ENCODE measurements at places on chromosomes 13 and 19. TPM values are rescaled to one million over a fixed set of nuclear protein-coding genes. Genes with fewer than 3 reads are reported as not detected.
A peak's percentile ranks its signal among the peaks of the same experiment; 100 is the strongest.

- no peak overlapping the region for H3K4me3 ChIP-seq
- no peaks in the 10 kb centered on the region for H3K27me3 ChIP-seq
- no peaks in the 10 kb centered on the region for H3K4me1 ChIP-seq
- H3K36me3 ChIP-seq = no peaks in the 10 kb centered on the region
- no peak for DNase-seq
Observed at GRCh38 chr19:54233941-54234340, 8.6 kb downstream of the LILRA6 start.

Gene ZNF284
- total RNA-seq = 0.35 TPM

- no peak within 1 kb of the TSS for H3K27ac ChIP-seq
- no peaks in the 10 kb centered on the region for H3K4me1 ChIP-seq
- H3K4me3 ChIP-seq = peak within 1 kb of the TSS; percentile 46
- no peaks in the 10 kb centered on the region for H3K36me3 ChIP-seq
- DNase-seq = peak; percentile 76
- H3K27me3 ChIP-seq = no peaks in the 10 kb centered on the region
Observed at GRCh38 chr19:1512671-1513498, at the start of gene ADAMTSL5. TSS of gene ADAMTSL5 (minus strand) at chr19:1513019. CDS start at chr19:1510943, 2,076 bp downstream.

DNA sequence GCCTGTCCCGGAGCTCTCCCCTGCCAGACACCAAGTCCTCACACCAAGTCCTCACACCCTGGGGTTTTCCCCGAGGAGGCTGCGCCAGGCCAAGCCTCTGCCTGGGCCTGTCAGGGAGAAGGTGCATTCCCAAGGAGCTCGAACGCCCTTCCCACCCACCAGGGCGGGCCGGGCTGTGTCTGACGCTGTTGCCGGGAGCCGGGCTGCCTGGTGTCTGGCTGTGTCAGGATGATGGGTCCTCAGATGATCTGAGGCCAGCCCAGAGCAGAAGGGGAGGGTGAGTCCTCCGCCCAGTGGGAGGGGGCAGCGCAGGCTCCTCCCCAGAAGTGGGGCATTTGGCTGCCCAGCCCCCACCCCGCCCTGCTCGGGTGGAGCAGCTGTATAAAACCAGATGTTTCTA is 2.3 kb upstream of the HAS1 start:
- H3K4me1 ChIP-seq = no peaks in the 10 kb centered on the region
- DNase-seq = no peak
- no peak overlapping the region for H3K27ac ChIP-seq
- no peaks in the 10 kb centered on the region for H3K36me3 ChIP-seq
- no peaks in the 10 kb centered on the region for H3K27me3 ChIP-seq

DNA sequence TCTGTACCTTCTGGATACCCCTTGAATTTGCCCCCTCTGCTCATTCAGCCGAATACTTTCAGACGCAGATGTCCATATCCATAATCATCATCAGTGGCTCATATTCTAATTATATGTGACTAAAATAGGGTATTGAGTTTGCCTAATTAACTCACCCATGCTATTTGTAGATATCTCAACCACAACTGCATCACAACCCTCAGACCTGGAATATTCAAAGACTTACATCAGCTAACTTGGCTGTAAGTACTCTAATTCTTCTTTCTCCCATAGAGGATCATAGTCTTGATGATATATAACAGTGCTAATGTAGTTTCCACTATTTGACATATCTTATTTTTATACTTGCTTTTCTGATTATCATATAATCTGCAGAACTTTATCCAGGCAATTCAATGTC is 35.8 kb downstream of the RXFP2 start:
- DNase-seq = no peak
- H3K4me3 ChIP-seq = no peak overlapping the region
- no peaks in the 10 kb centered on the region for H3K27me3 ChIP-seq
- no peaks in the 10 kb centered on the region for H3K36me3 ChIP-seq

GRCh38 chr19:31718032-31718431 is 368.8 kb upstream of the TSHZ3 start:
- H3K36me3 ChIP-seq = no peaks in the 10 kb centered on the region
- H3K27me3 ChIP-seq = no peaks in the 10 kb centered on the region
- no peak for DNase-seq
- no peak overlapping the region for H3K4me3 ChIP-seq

Gene CEACAM4
- total RNA-seq = 3.4 TPM

GRCh38 chr13:35747594-35747993 is 271.1 kb upstream of the MAB21L1 start:
- no peak overlapping the region for H3K4me3 ChIP-seq
- no peak for DNase-seq
- H3K4me1 ChIP-seq = no peaks in the 10 kb centered on the region
- H3K36me3 ChIP-seq = no peaks in the 10 kb centered on the region
- H3K27ac ChIP-seq = no peak overlapping the region

GRCh38 chr19:6260912-6261650 is 18.7 kb downstream of the MLLT1 start:
- peaks cover 21% of the 10 kb centered on the region for H3K4me1 ChIP-seq
- H3K27me3 ChIP-seq = no peaks in the 10 kb centered on the region
- H3K27ac ChIP-seq = no peak overlapping the region
- no peak for DNase-seq
- no peak overlapping the region for H3K4me3 ChIP-seq

Gene GJB6
- not detected for total RNA-seq

- H3K36me3 ChIP-seq = peaks cover 36% of the 10 kb centered on the region
- peak; percentile 82 for DNase-seq
- H3K27ac ChIP-seq = peak overlapping the region; percentile 76
- H3K4me1 ChIP-seq = peaks cover 60% of the 10 kb centered on the region
- H3K4me3 ChIP-seq = peak overlapping the region; percentile 74
Observed at GRCh38 chr19:1251330-1252220, 3.2 kb downstream of the MIDN start.

DNA sequence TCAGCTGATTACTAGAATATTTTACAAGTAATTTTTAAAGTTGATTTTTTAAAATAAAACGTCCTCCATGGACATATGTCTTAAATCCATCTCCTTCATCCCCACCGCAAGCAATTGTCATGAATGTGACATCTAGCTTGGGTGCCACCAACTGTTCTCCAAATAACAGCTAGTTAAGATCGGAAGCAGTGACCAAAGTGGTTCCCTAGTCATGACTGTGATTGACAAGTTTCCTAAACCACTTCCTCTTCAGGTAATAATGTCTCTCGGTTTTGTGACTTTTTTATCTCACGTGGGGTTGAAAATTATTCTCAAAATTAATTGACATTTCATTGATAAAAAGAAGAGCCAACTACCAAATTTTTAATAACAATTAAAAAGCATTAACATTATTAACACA is 135.3 kb upstream of the MIR17HG start:
- no peak overlapping the region for H3K27ac ChIP-seq
- DNase-seq = no peak
- no peaks in the 10 kb centered on the region for H3K4me1 ChIP-seq

Gene FFAR1
- not detected for total RNA-seq

Gene LILRB5
- total RNA-seq = 11.9 TPM

Gene ZNF675
- total RNA-seq = 2.4 TPM

DNA sequence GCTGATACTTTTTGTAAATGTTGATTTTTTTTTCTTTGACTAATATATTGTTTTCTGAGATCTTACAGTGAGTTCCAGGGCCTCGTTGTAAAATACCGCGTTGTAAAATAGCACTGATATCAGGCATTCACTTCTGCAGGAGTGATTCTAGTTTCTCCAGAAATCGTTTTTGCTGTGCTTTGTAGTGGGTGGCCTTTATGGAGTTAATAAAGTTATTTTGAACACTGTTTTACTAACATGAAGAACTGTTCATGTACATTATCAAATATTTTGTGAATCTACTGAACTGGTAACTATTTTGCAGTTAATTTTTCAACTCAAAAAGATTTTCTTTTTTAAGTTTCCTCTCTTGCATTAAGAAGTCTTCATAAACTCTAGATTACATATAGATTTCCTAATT is 985 bp upstream of the ZNF266 start:
- H3K27ac ChIP-seq = no peak overlapping the region
- peaks cover 3% of the 10 kb centered on the region for H3K36me3 ChIP-seq
- H3K4me1 ChIP-seq = no peaks in the 10 kb centered on the region
- no peak for DNase-seq
- H3K4me3 ChIP-seq = no peak overlapping the region

Gene KIR2DL3
- total RNA-seq = not detected

DNA sequence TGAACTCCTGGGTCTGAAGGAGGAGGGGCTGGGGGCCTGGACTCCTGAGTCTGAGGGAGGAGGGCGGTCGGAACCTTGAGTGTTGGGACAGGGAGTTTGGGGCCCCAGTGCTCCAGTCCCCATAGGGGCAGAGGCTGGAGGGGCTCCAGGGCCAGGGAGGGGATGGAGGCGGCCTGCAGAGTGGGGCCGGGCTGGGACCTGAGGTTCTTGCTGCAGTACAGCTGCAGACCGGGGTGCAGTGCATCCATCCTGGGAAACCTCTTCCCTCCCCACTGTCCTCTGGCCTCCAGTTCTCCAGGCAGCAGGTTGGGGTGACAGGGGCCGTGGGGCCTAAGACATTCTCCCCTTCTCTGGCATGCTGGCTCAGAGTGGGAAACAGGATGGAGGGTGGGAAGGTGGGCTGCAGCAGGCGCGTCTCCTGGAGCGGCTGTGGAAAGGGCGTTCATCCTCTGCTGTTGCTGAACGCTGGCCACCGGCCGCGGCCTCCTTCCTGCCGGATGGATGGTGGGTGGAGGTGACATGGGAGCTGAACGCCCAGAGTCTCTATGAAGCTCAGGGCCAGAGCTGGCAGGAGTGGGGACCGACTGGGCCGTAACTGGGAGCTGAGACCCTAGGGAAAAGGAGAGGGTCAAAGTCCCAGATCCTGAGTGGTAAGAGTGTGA is 1.6 kb downstream of the BRSK1 start:
- H3K4me1 ChIP-seq = peaks cover 5% of the 10 kb centered on the region
- no peaks in the 10 kb centered on the region for H3K27me3 ChIP-seq
- no peak overlapping the region for H3K27ac ChIP-seq
- H3K36me3 ChIP-seq = no peaks in the 10 kb centered on the region
- H3K4me3 ChIP-seq = no peak overlapping the region

- no peaks in the 10 kb centered on the region for H3K27me3 ChIP-seq
- DNase-seq = no peak
- H3K27ac ChIP-seq = no peak overlapping the region
- H3K4me1 ChIP-seq = no peaks in the 10 kb centered on the region
Observed at GRCh38 chr13:111183087-111183645, 68.1 kb downstream of the ARHGEF7 start.

DNA sequence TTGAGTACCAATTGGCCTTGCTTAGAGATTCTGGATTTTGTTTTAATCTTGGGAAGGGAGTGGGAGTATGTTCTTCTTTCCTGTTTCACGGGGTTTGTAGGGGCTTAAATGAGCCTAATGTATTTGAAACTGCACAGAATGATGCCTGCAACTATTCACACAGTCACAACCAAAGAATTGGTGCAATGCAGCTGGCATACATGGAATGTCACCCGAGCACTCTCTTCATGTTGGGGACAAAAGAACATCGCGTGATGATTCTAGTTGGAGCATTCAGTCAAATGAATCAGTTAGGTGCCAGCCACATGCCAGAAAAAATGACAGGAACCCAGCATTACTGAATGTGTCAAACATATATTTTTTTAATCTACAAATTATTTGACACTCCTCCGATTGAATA is 22.1 kb downstream of the STARD13 start:
- H3K27me3 ChIP-seq = no peaks in the 10 kb centered on the region
- no peak overlapping the region for H3K27ac ChIP-seq
- no peaks in the 10 kb centered on the region for H3K36me3 ChIP-seq
- no peak for DNase-seq

Data from right lobe of liver (tissue), 6 donors.